Ecto neural progenitor cell (in vitro differentiated cells): ENCODE measurements at places on chromosomes 4 and X.

DNA sequence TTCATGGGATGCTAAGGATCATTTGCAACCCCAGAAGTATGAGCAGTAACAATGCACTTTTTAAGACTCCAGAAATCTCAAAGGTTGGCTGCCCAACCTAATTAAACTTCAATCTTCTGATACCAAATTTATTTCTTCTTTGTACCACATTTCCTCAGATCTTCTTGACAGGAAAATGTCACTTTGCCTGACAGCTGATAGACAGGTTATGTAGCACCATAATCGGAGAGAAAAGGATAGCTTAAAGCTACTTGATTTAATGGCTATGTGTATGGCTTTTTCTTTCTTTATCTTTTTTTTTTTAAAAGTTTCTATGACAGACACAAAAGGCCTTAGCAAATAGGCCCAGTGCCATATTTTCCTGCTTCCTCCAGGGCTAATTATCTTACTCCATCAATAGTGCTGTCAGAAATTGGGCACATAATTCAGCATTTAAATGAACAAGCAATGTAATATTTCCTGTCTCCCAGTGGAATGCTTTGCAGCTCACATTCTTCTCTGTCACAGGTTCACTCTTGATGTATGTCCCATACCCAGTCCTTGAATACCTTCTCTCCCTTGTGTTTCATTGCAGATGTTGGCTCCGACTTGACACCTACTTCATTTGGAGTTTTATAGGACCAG lies 795.7 kb downstream of the ADGRL3 start:
- no peak for DNase-seq

DNA sequence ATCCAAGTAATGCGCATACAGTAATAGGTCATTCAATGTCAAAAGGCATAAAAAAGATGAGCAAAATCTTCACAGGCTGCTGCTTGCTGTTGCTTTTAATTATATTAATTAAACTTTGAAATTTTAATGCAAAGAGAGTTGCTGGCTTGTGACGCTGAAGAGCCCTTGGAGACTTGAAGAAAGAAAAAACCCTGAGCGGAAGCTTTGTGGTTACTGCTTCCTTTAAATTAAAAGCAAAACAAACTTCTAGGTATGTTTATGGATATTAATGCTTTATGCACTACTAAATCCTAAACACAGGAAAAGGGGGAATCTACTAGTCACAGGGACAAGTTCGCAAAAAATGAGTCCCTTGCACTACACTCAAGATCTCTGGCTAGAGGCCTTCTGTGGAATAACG lies 166.7 kb downstream of the ANTXR2 start:
- no peak for DNase-seq

DNA sequence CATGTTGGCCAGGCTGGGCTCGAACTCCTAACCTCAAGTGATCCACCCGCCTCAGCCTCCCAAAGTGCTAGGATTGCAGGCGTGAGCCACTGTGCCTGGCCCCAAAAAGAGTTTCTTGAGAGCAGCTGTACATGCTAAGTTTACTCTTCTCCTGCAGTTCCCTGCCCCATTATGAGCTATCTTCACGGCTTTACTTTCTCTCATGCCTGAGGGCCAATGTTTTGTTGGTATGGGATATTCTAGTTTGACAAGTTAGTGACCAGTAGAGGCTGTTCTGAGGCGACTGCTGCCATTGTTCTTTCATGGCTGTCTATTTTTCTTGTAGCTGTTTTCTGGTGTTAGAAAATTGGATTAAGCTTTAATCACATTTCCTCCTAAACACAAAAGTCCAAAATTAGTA lies 78.0 kb upstream of the STX18 start:
- no peak for DNase-seq

DNA sequence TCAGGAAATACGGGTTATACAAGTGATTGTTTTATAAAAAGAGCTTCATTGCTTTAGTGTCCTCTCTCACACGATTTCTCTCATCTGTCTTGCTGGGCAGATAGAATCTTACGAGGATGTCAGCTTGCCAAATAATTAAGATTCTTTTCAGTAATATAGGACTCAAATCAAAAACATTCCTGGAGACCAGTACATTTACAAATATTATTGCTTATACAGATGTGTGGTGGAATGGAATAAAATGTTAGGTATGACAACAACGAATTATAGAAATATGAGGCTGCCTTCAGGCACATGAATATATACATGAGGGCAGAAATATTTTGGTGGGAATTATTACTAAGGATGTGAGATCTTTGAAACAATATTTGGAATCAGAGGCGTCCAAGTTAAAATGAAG lies 88.9 kb downstream of the GC start:
- no peak for DNase-seq

GRCh38 chr4:102625232-102625930 lies 124.2 kb downstream of the NFKB1 start:
- no peak for DNase-seq

- no peak for DNase-seq
These were observed 70.8 kb upstream of the BCOR start for GRCh38 chrX:40168480-40169011.

DNA sequence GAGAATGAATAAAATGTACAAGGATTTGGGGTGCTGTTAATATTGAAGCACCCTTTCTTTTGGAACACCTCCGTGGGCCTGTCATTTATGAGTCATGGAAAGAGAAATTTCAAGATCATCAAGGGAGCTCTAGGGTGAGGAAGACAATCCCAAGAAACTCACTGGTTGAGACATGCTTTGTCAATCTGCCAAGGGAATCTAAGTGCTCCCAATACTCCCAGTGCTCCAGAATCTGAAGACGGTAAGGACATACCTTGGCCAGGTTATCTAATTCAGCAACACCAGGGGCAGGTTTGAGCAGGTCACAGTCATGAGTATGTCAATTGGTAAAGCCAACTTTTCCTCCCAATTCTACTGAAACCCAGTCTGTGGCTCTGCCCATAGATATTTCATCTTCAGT lies 556.4 kb upstream of the CPEB2 start:
- DNase-seq: no peak

GRCh38 chr4:161457906-161458305 lies 705.9 kb downstream of the FSTL5 start:
- DNase-seq: no peak

GRCh38 chr4:55475394-55476243 lies 71.1 kb downstream of the CLOCK start:
- DNase-seq: no peak

- peak; percentile 53 for DNase-seq
These were observed 153.4 kb upstream of the ANK2 start for GRCh38 chr4:112895811-112896608.

- no peak for DNase-seq
These were observed 63.8 kb downstream of the CORIN start for GRCh38 chr4:47774079-47774478.

GRCh38 chr4:4254199-4254598 lies 6.2 kb upstream of the TMEM128 start:
- DNase-seq: no peak

DNA sequence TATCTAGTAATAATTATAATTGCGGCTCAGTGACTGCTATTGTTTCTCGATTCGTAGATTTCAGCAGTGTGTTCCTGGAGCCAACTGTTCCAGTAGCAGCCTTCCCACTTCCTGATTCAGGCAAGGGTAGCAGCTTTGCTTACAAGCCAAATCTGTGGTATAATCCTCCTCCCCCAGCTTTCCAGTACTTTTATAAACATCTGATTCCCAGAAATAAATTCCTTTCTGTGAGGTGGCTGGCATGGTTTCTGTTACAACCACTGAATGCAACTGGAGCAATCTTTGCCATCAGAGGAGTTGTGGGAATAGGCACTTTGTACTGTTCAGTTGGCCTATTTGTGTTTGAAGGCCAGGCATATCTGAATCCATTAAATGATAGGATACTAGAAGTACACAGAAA lies 80.0 kb downstream of the GLRA3 start:
- no peak for DNase-seq

- DNase-seq: no peak
These were observed 79.0 kb upstream of the ATXN3L start for GRCh38 chrX:13398839-13399238.

GRCh38 chr4:54802336-54802735 lies 144.6 kb downstream of the KIT start:
- DNase-seq: no peak

DNA sequence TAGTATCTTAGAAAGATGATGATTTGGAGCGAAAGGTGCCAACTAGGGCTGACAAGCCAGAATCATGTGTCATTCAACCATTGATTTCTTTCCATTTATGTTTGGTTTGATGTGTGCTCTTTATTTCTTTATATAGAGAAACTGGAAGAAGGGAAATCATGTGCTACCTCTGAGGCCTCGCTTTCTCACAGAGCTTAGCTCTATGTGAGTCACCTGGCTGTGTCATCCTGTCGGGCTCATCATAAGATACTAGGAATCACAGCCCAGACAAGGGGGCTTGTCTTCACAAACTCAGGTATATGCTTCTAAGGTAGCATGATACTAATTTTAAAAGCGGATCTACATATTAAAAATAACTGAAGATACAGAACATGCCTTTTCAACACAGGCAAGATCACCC lies 81.7 kb upstream of the GPM6B start:
- no peak for DNase-seq
